T-helper 2 cell (primary cell): ENCODE measurements at places on chromosomes 16 and 17.
A peak's percentile ranks its signal among the peaks of the same experiment; 100 is the strongest.

DNA sequence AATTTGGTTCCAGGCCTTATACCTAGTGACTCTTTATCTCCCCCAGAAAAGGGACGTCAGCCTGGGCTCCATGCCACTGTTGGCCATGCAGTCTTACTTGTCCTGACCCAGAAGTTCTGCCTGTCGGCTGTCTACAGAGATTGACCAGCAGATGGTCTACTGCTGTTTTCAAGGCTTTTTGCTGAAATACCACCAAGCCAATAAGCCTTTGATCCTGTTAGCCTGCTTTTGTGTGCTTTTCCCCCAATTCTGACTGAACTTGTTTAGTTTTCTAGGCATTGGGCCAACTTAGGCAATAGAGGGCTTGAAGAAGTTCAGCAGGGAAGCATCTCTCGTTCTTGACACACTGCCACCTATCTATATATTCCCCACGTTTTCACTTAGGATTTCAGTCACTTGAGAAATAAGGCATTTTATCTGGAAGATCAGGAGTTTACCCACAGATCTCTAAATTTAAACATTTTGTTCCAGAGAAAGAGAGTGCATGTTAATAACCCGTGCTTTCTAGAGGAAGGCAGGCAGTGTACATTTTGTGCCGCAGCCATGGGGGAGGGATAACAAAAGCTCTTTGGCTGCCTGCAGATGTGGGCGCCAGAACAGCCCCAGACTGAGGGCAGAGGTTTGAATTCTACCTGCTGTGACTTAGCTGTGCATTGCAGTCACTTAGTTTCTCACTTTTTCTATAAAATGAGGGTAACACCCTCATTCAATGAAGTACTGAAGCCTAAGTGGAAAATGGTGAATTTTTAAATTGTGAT lies 12.3 kb upstream of the CARMIL2 start:
- DNase-seq, result no peak

GRCh38 chr17:7462474-7463371 lies 16.7 kb downstream of the ZBTB4 start:
- DNase-seq, result no peak

DNA sequence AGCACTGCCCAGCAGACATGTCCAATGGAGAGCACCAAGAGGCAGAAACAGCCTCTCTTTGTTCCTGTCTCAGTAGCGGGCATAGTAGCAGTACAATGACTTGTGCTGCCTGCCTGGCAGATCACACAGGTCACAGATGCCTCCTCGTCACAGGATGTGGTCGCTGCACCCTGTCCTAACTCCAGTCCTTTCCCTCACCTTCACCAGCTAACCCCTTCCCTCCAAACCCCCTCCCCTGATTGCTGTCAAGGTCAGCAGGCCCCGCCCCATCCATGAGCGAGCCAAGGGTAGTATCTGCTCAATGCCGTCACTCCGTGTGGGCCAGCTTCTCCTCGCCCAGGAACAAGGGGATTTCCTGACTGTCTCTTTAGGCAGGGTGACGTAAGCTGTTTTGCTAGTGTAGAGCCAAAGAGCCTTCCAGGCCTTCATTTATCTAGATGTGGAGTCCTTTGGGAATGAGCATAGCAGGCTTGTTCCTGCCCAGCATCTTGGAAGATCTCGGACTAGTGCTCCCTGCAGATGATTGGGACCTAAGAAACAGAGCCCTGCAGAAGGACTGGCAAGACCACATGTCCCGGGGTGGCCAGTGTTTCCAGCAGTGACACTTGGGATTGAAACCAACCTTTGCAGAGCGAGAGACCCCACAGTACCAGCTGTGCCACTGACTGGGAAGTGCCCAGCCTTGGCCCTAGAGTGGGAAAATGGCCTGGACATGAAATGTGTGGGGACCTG lies 75.9 kb upstream of the TNRC6C start:
- DNase-seq, result peak; percentile 98

DNA sequence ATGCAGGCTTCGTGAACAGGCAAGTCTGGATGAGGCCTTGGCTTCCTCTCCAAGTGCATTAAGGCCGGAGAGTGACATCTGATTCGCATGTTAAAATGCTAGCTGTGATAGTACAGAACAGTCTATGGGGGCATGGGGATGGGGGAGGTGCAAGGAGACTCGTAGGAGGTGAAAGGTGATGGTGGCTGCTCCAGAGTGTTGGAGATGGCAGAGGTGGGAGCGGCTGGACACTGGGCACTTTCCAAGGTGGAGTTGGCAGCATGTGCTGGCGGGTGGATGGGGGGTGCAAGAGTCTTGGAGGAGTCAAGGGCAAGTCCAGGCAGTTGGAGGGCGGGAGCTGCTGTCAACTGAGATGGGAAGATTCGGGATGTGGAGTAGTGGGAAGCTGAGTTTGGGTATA lies 350.9 kb upstream of the TNRC6C start:
- no peak for DNase-seq

DNA sequence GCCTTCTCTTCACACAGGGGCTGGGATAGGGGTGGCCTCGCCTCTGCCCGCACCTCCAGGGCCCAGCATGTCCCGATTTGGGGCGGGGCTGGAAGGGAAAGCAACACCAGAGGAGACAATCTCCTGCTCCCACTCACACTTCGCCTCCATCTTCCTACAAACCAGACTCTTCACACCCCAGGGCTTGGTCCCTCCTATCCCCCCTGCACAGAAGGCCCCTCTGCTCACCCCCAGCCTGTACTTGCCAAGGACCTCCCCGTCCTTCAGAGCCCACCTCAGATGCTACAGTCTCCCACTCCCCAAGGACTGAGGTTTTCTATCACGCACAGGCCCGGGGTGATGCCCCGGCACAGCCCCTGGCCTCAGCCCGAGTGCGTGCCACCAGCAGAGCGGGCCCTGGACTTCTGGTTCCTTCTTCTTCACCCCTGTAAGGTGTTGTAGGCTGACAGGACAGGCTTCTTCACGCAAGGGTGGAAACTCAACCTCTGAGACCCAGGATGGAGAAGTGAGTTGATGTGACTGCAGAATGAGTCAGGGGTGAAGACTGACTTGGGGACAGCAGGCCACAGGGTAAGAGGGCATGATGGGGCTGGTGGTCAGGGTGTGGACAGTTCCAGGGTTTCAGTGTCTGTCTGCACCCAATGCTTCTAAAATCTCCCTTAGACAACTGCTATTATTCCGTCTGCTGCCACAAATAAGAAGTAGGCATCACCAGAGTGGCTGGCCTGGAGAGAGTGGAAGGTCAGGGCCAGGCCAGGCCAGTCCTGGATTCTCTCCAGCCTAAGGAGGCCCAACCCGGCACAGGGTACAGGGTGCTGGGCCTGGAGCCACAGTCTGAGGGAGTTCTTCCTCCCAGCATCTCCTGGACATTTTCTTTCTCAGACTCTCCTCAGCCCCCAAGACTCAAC lies 2.5 kb downstream of the ITGAE start:
- DNase-seq, result no peak

DNA sequence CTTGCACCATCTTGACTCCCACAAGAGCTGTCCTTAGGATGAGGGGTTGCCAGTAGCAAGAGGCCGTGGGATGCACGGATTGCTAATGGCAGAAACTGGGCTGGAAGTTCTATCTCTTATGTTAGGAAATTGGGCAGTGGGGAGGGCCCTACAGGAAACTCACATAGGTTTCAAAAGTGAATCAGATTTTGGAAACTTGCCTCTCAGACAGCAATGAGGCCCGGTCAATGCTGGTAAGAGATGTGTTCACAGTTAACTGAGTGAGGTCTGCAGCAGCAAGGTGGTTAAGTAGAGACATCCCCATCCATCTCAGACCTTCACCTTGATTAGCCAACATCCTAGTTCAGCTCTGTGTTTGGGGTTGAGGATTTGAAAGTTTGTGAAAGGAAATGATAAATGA lies 164.7 kb downstream of the ABCA8 start:
- no peak for DNase-seq

GRCh38 chr17:2025220-2025621 lies at the start of gene RTN4RL1:
Gene RTN4RL1 (minus strand): TSS chr17:2025334. CDS start chr17:2024865, 469 bp downstream.
- peak; percentile 73 for DNase-seq

DNA sequence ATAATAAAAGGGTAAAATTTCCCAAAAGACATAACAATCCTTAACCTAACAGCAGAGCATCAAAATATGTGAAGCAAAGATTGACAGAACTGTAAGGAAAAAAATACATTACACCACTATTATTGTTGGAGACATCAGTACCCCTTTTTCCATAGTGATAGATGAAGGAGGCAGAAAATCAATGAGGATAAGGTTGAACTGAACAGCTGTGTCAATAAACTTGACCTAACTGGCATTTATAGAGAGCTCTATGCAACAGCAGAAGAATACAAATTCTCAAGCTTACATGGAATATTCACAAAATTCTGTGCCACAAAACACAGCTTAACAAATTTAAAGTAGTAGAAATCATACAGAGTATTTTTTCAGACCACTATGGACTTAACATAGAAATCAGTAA lies 195.0 kb upstream of the ELAC2 start:
- no peak for DNase-seq

- DNase-seq, result no peak
Observed at GRCh38 chr17:72996791-72997190, 95.7 kb downstream of the SLC39A11 start.

GRCh38 chr16:67459066-67459860 lies 21.7 kb downstream of the ATP6V0D1 start:
- DNase-seq, result no peak

- DNase-seq, result peak; percentile 52
Observed at GRCh38 chr16:68064791-68065365, 20.3 kb upstream of the NFATC3 start.

DNA sequence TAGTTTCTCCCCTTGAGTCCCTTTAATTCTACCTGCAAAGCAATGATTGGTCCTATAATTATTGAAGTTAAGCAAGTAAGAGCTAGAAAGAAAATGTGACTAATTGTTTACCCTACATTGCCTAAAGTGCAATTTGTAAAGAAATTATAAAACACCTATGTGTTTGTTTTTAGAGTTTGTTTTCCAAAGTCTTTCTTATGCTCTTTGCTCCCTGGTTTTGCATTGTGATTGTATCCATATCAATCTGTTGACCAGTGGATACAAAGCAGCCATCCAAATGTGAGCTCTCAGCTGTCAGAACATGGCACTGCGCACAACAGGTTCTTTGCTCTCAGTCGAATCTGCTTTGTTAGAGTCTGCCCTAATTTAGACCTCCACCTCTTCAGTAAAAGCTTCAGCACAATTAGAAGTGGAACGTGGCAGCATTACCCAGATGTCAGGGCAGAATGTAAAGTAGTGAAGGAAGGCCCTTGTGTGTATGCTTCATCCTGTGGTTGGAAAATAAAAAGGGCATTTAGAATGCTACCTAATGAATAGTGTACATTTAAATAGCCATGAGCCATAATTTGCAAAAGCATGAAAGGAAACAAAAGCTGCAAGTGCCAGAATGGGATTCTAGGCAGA lies 70.5 kb downstream of the AATF start:
- no peak for DNase-seq

GRCh38 chr17:44595216-44595775 lies 38.0 kb downstream of the FZD2 start:
- DNase-seq, result no peak

DNA sequence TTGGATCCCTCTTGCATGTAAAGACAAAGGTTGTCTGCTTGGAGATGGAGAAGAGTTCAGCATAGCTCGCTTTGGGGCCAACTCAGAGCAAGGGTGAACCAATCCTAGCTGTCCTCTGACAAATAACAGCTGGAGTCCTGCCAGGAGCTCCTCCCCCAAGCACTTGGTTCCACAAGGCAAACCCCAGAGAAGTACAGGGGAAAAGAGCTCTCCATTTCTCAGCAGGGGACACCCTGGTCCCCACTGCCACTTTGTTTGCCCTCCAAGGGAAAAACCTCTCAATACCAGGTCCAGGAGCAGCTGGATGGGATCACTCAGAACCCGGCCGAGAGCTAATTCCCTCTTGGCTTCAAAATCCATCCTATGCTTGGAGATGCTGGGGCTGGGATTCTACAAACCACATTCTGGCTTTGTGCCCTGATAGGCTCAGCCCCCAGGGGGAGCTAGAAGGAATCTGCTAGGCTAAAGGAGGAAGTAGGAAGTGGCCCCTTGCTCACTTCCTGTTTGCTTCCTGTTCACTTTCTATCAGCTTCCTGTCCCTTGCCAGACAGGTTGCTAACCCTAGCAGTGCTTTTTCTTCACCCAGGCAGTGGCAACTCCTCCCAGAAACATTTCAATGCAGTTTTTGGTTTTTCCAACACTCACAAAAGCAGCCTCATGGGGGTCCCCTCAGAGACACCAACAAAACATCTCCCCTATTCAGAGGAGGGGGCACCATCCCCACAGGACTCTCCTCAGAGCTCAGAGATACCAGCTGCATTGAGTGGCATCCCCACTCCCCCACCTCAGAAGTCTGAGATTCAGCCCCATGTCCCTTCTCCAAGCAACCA lies 30.7 kb downstream of the CDRT4 start:
- DNase-seq, result peak; percentile 80

DNA sequence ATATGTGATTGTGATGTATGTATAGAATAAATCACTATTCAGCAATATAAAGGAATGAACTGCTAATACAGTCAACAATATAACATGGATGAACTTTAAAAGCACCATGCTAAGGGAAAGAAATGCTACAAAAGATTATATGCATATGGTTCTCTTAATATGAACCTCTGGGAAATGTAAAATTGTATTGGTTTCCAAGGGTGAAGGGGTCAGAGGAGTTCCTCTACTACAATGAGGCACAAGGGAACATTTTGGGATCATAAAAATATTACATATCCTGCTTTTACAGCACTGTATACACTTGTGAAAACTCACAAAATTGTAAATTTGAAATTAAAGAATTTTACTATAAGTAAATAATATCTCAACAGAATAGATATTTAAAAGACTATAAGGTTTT lies 111.4 kb downstream of the CA10 start:
- no peak for DNase-seq

DNA sequence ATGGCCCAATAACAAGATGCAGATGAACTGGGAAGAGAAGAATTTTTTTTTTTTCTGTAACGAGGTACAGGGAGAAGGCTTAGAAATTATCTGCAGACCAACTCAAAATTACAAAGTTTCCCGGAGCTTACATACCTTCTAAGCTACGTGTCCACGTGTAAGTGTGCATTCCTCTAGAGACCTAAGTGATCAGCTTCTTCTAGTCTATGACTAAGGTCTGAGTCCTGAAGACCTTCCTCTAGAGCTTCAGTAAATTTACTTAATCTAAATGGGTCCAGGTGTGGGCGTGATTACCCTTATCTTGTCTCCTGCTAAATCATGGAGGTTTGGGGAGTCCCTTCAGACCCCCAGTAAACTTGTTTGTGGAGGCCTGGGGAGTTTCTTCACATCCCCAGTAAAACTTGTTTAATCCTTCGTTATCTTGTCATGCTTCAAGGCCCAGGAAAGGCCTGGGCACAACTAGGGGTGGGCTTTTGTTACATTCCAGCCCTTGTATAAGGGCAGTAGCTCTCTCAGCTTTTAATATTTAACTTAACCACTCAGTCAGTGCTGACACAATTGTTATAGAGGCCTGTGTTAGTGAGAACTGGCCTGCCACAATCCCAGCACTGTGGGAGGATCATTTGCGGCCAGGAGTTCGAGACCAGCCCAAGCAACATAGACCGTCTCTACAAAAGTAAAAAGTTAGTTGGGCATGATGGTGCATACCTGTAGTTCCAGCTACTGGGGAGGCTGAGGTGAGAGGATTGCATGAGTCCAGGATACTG lies 342.3 kb downstream of the SNX29 start:
- DNase-seq, result no peak
